Stimulated activated CD4-positive, alpha-beta T cell treated with anti-CD3 and anti-CD28 coated beads, Interleukin-2, amount 100 ng/mL, for 48 hours (primary cell): ENCODE measurements at places on chromosomes 1 and 21.

GRCh38 chr21:18743531-18743930, 339.9 kb upstream of the TMPRSS15 start:
- no peak for DNase-seq

GRCh38 chr1:50742523-50742922, 217.5 kb downstream of the FAF1 start:
- no peak for DNase-seq

DNA sequence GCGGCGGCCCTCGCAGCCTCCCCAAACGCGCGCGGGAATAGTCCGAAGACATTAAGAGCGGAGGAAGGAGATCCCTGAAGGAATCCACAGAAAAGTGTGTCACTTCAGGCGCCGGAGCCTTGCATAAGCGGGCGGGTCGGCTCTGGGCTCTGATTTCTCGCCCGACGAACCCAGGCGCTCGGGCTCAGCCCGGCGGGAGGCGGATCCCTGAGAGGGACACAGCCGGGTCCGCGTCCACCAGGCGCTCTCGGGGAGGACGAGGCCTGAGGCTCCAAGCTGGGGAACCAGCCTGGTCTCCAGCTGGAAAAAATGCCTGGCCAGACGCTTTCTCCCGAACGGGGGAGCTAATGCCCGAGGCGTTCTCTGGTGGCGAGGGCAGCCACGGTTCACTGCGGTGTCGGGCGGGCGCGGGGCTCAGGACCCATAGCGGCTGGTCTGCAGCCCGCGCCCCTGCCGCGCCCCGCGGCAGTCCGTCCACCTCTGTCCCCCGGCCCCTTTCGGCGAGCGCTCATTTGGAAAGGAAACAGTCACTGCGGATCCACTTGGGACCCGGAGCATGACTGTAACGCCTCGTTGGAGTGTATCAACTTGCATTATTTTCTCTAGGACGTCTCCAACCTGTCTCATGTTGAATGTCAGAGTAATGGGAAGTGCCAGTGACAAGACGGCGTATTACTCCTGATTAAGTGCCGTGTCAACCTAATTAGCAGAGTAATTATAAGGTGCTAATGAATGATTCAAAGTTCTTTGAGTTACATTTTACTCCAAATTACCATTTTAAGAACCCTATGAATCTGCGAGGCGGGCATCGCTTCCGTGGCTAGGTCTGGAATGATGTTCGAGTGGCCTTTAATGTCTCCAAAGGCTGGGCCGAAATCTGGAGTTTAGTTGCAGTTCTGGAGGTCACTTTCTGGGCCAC, 1.6 kb upstream of the BARHL2 start:
- DNase-seq = no peak

GRCh38 chr1:107359472-107360241, 218.8 kb downstream of the NTNG1 start:
- DNase-seq = no peak

DNA sequence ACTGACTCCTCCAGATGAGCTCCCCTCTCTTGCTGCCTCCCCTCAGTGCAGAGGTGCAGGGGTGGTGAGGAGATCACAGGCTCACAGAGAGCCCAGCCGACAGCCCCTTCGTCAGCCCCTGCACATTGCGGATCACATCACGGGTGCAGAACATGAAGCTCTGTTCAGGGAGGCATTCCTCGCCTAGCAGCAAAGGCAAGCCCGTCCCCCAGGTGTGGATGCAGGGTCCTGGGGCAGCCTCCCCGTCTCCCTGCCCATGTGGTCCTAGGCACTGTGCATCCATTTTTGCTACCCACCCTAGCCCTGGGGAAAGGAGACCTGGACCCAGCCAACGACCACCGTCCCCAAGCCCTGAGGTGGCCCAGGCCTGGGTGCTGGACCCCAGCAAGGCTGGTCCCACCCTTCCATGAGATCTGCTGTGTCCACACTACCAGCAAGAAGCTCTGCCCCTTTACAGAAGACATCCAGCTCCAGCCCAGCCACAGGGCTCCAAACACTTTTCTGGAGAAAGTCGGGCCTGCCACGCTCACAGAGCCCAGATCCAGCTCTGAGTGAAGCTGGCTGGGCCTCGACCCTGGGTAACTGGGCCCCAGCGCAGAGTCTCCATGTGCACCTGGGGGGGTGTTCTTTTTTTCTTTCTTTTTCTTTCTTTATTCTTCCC, 248.7 kb downstream of the NPHP4 start:
- no peak for DNase-seq

DNA sequence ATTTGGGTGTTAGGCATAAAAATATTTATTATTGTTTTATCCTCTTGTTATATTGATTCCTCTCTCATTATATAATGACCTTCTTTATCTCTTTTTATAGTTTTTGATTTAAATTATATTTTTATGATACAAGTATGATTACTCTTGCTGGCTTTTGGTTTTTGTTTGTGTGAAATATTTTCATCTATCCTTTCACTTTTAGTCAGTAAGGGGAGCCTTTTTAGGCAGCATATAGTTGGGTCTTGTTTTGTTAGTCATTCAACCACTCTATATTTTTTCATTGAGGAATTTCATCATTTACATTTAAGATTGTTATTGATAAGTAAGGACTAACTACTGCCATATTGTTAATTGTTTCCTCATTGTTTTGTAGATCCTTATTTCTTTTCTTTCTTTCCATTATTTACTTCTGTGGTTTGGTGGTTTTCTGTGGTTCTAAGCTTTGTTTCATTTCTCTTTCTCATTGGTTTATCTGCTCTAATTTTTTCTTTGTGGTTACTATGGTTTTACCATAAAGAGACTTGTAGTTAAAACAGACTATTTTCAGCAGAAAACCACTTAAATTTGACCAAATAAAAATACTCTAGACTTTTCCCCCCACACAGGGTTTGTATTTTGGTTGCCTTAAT, 593.1 kb downstream of the NUF2 start:
- no peak for DNase-seq

DNA sequence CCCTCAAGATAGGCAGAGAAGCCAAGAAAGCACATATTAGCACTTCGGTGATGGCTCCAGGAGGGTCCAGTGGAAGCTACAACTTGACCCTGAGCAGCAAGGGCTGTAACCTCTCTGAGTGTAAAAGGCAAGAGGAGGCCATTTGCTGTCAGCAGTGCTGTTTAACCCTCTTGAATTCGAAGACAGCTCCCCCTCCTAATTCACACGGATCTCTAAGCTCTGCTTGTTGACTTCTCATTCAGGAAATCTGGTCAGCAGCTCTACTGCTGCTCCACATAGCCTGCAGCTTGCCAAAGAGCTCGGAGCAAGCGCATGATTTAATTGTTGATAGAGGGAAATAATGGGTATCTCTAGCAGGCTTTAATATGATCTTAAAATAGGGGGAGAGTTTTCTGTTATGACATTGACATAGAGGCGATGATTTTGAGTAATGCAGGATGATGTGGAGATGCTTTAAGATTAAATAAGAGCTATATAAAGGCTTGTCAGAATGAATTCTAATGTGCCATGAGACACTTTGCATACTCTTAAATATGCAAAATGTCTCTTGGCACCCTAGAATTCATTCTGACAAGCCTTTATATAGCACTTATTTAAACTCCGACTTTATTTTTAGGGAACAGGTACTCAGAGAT, 79.4 kb upstream of the USH2A start:
- DNase-seq = no peak

DNA sequence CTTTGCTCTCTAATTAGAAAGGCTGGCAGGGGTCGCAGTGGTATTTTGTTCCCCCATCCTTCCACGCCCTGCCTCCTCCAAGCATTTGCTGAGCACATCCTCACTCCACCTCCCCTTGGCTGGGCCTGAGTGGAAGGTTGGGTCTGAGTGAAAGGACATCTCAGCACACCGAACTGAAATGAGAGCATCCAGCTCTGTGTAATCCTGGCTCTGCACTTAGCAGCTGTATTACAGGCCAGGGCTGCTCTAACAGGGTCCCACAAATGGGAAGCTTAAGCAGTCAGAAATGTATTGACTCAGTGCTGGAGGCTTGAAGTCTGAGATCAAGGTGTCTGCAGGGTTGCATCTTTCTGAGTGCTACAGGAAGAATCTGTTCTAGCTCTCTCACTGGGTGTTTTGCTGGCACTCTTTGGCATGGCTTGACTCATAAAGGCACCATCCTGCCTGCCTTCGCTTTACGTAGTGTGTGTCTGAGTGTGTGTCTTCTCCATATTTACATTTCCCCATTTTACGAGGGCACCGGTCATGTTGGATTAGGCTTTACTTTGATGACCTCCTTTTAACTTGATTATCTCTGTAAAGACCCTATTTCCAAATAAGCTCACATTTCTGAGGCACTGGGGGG, 48.5 kb upstream of the IGSF21 start:
- DNase-seq = no peak

- no peak for DNase-seq
Measured at GRCh38 chr21:38476385-38476784, 21.9 kb downstream of the ERG start.

- DNase-seq = no peak
Measured at GRCh38 chr1:236657398-236657797, 28.9 kb upstream of the ACTN2 start.

DNA sequence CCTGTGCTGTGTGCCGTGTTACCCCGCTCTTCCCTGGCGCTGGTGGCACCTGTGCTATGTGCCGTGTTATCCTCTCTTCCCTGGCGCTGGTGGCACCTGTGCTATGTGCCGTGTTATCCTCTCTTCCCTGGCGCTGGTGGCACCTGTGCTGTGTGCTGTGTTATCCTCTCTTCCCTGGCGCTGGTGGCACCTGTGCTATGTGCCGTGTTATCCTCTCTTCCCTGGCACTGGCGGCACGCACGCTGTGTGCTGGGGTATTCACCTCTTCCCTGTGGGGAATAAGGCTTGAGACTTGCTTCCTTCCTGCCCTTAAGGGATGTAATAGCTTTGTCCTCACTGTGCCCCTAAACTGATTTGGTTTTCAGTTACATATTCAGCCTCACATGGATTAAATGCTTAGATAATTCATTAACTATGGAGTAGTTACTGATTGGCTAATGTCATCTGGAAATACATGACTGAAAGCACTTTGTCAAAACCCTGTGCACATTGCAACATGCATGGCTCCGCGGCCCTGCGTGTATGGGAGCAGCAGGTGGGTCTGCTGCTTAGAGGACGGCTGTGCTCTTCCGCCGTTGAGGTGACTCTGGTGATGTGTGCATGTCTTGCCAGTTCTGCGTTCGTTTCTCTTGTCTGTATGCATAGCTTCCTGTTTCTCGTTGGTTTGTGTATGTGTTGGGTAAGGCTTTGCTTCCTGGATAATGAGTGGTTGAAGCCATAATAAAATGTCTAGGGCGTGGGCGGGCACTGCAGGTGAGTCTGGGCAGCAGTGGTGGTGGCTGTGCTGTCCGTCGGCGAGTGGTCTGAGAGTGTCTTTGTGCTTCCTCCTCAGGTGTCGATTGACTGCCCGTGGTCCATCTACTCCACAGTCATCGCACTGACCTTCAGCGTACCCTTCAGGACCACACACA, 17.9 kb upstream of the PWP2 start:
- no peak for DNase-seq

DNA sequence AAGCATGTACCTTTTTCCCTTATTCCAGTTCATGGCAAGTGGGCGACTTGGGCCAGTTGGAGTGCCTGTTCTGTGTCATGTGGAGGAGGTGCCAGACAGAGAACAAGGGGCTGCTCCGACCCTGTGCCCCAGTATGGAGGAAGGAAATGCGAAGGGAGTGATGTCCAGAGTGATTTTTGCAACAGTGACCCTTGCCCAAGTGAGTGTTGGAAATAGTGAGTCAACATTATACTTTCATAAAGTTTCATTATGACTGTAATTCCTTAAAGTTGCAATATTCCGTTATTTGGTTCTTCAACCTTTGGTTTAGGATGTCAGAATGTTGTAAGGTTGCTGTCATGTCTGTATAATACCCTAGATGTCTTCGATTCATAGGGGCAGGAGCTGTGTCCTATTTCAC, 230.5 kb downstream of the TPR start:
- DNase-seq = no peak

DNA sequence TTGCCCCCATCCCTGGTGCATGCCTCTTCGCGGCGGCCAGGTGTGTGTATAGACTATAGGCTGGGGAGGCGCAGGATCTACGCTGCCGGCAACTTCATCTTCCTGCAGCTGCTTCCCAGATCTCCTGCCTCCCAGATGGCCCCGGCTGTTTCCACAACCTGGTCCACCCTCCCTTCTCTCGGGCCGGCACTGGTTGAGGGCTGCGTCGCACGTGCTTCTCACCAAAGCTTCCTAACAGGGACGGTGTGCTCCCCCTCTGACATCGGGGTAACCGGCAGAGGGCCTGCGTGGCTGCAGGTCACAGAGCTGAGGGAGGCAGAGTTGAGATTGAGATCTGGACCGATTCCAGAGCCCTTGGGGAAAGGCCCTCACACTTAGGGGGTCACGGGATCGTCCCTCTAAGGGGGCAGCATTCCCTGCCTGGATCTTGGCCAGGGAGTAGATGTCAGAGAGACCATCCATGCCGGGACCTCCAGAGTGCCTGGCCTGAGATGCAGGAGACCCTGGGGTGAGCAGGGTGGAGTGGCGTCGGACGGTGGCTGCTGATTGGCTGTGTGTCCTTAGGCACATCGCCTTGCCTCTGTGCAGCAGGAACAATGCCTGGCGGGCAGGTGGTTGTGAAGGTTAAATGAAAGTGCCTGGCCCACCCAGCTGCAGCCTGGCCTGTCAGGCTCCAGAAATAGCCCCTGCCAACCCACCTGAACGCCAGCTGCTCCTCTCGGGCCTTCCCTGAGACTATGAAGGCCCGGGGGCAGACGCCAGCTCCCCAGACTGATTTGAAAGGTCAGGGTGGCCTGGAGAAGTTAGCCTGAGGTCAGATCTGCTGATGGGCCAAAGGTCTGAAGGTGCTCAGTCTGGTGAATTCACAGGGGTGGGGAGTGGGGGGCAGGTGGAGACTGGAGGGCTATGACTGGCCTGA, 6.1 kb upstream of the MASP2 start:
- DNase-seq = no peak

DNA sequence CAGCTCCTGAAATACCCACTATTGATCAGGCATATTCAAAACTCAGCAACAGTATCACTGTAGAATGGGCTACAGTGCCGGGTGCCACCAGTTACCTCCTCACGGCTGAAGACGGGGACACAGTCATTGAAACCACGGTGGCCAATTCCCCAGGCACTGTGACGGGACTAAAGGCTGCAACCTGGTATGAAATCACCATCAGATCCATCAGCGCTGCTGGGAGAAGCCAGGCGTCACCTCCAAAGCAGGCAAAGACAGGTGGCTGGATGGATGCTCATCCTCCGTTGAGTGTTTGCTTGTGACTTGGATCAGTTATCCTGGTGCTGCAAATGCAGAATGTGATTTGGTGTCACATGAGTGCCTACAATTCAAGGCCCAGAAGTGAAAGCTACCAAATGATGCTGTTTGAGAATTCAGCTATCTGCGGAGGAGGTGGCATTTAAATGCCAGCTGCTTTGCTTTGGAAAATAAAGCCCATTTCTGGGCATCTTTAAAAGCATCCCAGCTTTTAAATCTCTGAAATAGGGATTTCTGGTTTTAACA, 5.1 kb downstream of the FNDC7 start:
- DNase-seq = no peak

GRCh38 chr1:196550731-196551130, 57.5 kb downstream of the KCNT2 start:
- DNase-seq = no peak
